ENCODE measurements at places on chromosomes 12 and 14.

GRCh38 chr12:102879144-102879763 is 37.8 kb downstream of the PAH start:
- DNase-seq: no peak

- no peak for DNase-seq
These were observed 44.8 kb downstream of the FOXN4 start for GRCh38 chr12:109264095-109264942.

DNA sequence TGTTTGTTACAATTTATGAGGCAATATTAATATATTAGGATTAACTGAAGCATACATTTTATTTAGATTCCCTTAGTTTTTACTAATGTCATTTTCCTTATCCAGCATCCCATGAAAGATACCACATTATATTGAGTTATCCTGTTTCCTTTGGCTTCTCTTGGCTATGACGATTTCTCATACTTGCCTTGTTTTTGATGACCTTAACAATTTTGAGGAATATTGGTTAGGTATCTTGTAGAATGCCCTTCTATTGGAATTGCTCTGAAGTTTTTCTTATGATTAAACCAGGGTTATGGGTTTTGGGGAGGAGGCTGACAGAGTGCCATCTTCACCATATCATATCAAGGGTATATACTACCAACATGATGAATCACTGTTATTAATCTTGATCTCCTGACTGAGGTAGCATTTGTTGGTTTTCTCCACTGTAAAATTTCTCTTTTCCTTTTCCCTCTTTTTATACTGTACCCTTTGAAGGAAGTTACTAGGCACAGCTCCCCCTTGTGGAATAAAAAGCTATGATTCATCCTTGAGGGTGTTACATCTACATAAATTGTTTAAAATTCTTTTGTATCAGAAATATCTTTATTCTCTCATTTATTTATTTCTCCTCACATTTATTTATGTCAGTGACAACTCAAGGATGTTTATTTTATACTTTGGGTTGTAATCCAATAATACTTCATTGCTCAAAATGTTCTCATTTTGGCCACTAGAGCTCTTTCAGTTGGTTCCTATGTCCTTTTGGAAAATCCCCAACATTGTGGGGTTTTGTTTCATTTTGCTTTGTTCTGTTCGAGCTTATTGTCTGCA is 239.0 kb downstream of the SLC16A7 start:
- no peak for DNase-seq

DNA sequence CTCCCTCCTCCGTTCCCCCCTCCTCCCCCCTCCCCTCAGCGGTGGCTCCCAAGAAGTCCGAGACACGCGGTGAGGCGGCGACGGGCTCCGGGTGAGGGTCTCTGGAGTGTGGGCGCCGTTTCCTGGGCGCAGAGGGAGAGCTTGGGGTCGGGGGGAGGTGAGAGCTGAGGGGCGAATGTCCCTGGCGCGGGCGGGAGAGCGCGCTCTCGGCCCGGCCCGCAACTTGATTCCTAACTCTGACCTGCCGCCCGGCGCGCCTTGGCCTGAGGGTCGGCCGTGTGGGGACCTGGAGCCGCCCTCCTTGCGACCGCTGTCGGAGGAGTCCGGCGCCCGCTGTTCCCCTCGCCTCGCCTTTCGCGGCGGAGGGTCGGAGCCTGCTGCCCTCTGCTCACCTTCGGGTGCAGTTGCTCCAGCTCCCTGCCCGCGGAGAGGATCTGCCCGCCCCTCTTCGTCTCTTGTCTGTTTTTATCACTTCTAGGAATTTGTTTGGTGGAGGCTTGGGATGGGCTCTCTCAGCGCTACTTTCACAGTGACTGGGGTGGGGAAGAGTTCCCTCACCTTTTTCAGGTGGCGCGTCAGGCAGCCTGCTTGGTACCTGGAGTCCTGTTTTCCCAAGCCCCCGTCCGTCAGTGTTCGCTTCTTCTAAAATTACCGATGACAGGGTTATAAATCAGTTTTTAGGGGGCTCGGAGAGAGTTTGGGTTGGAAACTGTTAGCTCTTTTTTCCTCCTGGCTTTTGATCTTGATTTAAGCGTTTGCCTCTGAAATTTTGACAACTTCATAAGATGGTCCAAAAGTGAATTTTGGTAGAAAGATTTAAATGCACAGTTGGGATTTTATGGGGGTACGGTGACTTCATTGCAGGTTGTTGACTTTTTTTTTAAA is 495 bp downstream of the ADIPOR2 start:
- DNase-seq: no peak

DNA sequence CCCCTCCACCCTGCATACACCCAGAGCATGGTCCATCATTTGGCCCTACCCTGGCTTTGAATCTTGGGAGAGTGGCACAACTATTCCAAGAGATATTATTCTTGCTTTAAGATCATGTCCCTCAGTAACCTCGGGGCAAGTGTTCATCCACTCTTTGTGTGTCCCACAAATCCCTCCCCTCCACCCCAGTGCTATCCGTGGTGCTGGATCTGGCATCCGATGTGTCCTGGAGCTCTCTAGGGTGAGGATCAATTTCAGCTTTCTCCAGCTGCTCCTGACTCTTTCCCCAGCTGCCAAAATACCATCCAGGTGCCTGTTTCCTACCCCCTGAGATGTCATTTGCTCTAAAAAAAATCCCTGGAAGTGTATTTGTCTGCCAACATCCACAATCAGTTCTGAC is 64.8 kb upstream of the CMKLR1 start:
- no peak for DNase-seq

GRCh38 chr14:86193756-86194155 is 663.8 kb downstream of the FLRT2 start:
- no peak for DNase-seq

DNA sequence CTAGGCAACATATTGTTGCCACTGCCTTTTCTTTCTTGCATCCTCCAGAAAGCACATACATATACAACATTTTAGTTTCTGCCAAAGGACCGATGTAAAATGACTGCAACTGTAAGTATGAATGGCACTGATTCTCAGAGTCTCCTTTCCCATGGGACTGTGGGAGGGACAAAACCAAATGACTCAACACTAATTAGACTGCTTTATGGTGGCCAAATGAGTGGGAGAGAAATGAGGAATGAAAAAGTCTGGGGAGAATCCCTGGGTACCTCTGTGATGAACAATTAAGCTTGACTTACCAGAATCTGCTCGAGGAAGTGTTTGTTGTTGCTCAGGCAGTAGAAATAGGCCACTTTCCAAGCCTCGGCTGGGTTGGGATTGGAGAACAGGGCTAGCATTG is 10.1 kb downstream of the ZFYVE26 start:
- no peak for DNase-seq

- no peak for DNase-seq
These were observed 117.2 kb downstream of the SAMD4A start for GRCh38 chr14:54683882-54684794.

- no peak for DNase-seq
These were observed 151.1 kb downstream of the SAMD4A start for GRCh38 chr14:54718046-54718445.

GRCh38 chr14:99822800-99823455 is 29.7 kb downstream of the EML1 start:
- DNase-seq: no peak

- DNase-seq: no peak
These were observed 98.6 kb downstream of the PELI2 start for GRCh38 chr14:56216626-56217379.

DNA sequence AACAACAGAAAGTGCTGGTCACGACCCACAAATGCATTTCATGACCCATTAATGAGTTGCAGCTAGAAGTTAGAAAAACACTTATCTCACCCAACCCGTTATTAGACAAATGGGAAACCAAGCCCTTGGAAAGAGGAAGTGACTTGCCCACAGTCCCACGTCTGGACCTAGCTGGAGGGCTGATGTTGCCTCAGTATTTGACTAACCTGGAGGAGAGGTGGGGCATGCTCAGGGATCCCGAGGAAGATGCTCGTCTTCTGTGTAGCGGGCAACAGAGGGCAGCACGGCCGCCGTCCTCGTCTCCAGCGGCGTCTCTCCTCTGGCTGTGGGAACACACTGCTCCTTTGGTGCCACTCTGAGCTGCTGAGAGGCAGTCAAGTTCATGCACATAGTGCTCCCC is 12.7 kb downstream of the CCND2 start:
- DNase-seq: no peak

- no peak for DNase-seq
These were observed 83.9 kb downstream of the PAPOLA start for GRCh38 chr14:96586056-96586455.

GRCh38 chr14:105199093-105199492 is 18.0 kb upstream of the NUDT14 start:
- DNase-seq: no peak

- DNase-seq: no peak
These were observed 1.5 kb downstream of the COL2A1 start for GRCh38 chr12:48002773-48003218.

DNA sequence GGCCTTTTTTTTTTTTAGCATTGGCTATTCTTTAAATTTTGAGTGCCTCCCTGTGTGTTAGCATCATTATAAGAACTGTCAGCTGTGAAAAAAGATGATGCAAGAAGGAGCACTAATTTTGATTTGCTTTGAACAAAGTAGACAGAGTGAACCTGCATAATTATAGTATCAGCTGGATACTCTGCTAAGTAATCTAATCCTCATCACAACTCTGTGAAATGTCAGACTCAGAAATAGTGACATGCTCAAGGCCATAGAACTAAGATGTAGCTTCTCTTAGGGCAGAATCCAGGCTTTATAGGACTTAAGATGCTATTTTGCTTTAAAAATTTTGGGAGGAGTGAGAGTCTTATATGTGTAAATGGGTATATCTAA is 31.9 kb downstream of the FBXO34 start:
- DNase-seq: no peak

GRCh38 chr14:22220427-22220826 is 368.6 kb downstream of the DAD1 start:
- no peak for DNase-seq

GRCh38 chr14:24095271-24096068 is 1.4 kb downstream of the PCK2 start:
- DNase-seq: no peak

DNA sequence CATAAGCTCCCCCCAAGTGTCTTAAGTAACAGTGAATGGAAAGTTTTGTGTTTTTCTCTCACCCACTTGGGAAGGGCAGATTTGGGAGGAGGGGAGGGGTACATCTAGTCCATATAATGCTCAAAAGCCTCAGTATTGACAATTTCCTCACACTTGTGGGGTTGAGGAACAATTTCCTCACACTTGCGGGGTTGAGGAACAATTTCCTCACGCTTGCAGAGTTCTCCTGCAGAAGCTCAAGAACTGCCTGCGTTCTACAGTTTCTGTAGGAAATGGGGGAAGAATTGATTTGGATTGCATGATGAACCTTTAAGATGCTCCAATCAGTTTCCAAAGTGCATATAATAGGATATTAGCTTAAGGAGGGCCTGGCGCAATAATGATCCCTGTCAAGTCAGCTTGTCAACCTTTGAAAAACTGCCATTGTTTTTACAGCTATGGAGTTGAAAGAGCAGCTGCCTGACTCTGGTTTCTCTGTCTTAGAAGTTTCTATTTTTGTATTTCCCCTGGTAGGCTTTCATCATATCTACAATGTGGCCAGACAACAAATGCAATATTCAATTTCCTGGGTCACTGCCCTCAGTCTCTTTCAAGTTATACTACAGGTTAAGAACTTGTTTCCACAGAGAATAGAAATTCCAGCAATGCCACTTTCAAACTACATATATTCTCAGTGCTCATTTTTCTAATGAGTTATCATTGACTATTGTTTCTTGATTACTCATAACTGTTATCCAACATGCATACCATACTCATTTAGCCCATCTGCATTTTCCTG is 66.5 kb downstream of the PLEKHG7 start:
- DNase-seq: no peak

GRCh38 chr12:114919479-114919878 is 235.5 kb upstream of the TBX3 start:
- DNase-seq: no peak

DNA sequence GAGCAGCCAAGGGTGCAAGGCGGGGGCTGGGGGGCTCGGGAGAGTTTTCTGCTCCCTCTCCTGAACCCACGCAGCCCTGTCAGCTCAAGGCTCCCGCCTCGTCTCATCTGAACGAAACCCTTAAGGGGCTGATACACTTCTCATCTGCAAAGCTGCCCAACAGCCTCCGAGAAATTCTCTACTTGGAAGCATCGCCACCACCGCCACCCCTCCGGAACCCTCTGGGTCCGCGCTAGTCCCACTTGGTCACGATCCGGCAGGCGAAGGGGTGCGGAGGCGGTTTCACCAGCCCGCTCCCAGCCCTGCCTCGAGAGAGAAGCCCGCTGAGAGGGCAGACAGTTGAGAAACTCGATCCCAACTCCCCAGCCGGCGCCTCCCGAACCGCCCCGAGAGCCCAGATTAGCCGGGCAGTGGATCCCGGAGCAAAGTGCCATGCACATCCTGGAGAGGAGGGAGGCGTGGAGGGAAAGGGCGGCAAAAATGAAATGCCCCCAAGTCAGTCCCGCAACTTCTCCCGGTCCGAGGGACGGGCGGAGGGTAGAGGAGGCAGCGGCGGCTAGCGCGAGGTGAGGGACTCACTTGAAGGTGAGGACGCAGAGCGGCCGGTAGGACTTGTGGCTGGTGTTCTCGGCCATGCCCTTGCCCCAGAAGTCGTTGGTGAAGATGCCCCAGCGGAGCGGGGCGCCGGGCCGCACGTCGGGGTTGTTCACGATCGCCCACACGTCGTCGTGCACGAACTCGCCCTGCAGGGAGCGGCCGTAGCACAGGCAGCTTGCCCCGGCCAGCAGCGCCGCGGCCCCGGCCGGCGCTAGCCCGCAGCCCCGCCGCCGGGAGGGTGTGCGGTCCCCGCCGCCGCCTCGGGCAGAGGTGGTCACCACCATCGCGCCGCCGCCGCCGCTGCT is 620 bp downstream of the TMTC1 start:
- DNase-seq: no peak

DNA sequence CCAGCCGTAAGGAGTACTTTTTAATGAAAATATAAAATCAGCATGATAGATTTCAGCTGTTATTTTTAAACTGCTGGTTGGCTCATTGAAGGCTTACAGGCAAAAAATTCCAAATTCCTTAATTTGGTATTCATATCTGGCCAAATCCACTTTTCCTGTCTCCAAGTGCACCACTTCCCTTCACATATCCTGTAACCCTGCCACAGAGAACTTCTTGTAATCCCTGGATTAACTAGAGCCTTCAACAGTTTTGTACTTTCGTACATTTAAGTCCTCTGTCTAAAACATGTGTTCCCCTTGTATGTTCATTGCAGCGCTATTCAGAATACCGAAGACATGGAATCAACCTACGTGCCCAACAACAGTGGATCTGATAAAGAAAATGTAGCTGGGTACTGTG is 9.6 kb downstream of the PUS7L start:
- DNase-seq: no peak

GRCh38 chr12:31466768-31467167 is 124.2 kb downstream of the DENND5B start:
- no peak for DNase-seq

DNA sequence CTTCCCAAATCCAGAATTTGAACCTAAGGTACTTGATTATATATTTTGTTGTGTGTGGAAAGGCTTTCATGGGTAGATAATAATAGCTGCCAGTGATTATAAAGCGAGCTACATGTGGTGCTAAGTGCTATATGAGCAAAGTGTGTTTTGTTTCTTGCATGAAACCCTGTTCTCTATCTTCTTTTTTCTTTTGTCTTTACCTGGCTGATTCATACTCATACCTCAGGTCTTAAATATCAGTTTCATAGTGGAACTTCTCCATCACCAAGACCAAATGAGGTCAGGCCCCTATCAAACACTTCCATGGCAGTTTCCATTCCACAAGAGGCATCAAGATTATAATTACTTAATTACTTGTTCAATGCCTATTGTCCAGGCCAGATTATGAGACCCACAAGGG is 6.9 kb downstream of the MAP3K9 start:
- DNase-seq: no peak

Data from T-helper 22 cell (primary cell).